ENCODE measurements at places on chromosomes 5 and 9. TPM values are rescaled to one million over a fixed set of nuclear protein-coding genes. Genes with fewer than 3 reads are reported as not detected.

GRCh38 chr5:68683632-68684036, 410.2 kb upstream of the SLC30A5 start:
- H3K4me1 ChIP-seq: no peaks in the 10 kb centered on the region
- H3K27ac ChIP-seq: no peak overlapping the region
- H3K36me3 ChIP-seq: no peaks in the 10 kb centered on the region
- DNase-seq: no peak
- no peak overlapping the region for H3K4me3 ChIP-seq

GRCh38 chr5:6644794-6645241, 11.6 kb downstream of the SRD5A1 start:
- no peak overlapping the region for H3K27ac ChIP-seq
- H3K36me3 ChIP-seq: no peaks in the 10 kb centered on the region
- no peaks in the 10 kb centered on the region for H3K4me1 ChIP-seq

GRCh38 chr5:156366521-156366920, 39.6 kb downstream of the SGCD start:
- no peaks in the 10 kb centered on the region for H3K4me1 ChIP-seq
- DNase-seq: no peak
- no peaks in the 10 kb centered on the region for H3K36me3 ChIP-seq
- H3K27ac ChIP-seq: no peak overlapping the region
- H3K4me3 ChIP-seq: no peak overlapping the region
- H3K27me3 ChIP-seq: no peaks in the 10 kb centered on the region

DNA sequence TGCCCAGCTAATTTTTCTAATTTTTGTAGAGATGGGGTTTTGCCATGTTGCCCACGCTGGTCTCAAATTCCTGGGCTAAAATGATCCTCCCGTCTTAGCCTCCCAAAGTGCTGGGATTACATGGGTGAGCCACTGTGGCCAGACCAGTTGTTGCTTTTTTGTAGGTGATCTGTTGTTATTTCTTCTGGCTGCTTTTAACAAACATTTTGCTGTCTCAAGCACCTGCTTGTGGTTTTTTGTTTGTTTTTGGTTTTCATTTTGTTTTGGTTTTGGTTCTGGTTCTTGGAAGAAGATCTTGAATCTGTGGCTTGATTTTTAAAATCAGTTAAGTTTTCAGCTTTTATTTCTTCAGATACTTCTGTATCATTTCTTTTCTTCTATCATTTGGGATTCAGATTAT, 21.1 kb downstream of the ERCC6L2 start:
- no peak for DNase-seq
- no peaks in the 10 kb centered on the region for H3K27me3 ChIP-seq
- H3K4me1 ChIP-seq: no peaks in the 10 kb centered on the region
- H3K36me3 ChIP-seq: no peaks in the 10 kb centered on the region
- no peak overlapping the region for H3K4me3 ChIP-seq

GRCh38 chr5:151227918-151228447, 4.1 kb upstream of the CCDC69 start:
- peaks cover 4% of the 10 kb centered on the region for H3K4me1 ChIP-seq
- H3K27ac ChIP-seq: no peak overlapping the region
- H3K4me3 ChIP-seq: no peak overlapping the region
- no peaks in the 10 kb centered on the region for H3K36me3 ChIP-seq

- no peak for DNase-seq
- H3K4me3 ChIP-seq: no peak overlapping the region
- no peaks in the 10 kb centered on the region for H3K4me1 ChIP-seq
- no peak overlapping the region for H3K27ac ChIP-seq
- no peaks in the 10 kb centered on the region for H3K36me3 ChIP-seq
- no peaks in the 10 kb centered on the region for H3K27me3 ChIP-seq
These were observed 6.9 kb upstream of the KIF2A start for GRCh38 chr5:62299101-62299500.

DNA sequence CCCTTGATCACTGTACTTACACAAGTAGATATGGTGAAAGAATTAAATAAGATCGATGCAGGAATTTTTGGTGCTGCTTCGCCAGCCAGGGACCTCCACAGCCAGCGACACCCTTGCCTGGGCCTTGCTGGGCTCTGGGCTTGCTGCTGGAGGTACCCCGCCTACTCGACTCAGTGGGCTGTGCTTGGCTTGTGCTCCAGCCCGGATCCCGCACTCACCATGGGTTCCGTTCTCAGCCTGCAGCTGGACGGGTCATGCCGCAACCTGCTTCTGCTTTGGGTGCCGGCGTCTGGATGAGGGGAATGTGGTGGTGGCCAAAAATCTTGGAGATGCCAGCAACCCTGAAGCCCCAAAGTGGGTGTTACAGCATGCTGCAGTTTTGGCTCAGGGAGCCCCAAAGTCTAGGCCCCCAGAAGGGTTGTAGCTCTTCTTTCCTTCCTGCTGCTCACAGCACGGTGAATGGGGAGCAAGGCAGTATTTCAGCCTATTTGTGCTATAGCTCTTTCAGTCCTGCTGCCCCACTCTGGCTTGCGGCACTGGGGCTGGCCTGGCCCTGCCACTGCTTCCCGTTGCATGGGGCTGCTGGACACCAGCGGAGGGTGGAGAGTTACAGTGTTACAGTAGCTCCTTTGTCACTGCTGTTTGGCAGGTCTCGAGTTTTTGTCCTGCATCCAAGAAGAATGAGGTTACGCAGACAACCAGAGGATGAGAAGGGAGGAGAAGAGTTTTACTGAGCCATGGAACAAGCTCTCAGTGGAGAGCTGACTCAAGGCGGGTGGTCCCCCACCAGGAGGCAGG, 48.0 kb downstream of the TARS1 start:
- H3K4me1 ChIP-seq: peaks cover 17% of the 10 kb centered on the region
- H3K27me3 ChIP-seq: no peaks in the 10 kb centered on the region
- no peaks in the 10 kb centered on the region for H3K36me3 ChIP-seq

DNA sequence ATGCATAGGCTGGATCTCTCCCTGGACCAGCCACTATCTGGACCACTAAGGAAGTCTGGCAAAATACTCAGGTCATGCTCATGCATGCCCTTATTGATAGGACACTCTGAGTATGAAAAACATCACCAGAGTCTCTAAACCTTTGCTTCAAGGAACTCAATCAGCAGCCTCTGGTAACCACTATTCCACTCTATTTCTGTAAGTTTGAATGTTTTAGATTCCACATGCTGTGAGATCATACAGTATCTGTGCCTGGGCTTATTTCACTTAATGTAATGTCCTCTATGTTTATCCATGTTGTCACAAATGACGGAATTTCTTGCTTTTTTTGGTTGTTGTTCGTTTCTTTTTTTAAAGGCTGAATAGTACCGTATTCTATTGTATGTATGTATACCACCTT, 68.3 kb downstream of the TARS1 start:
- no peaks in the 10 kb centered on the region for H3K27me3 ChIP-seq
- no peaks in the 10 kb centered on the region for H3K36me3 ChIP-seq
- H3K4me3 ChIP-seq: no peak overlapping the region
- no peaks in the 10 kb centered on the region for H3K4me1 ChIP-seq
- no peak for DNase-seq

GRCh38 chr9:70477146-70477745, 62.8 kb upstream of the KLF9 start:
- no peak overlapping the region for H3K4me3 ChIP-seq
- no peak for DNase-seq
- no peaks in the 10 kb centered on the region for H3K36me3 ChIP-seq
- H3K4me1 ChIP-seq: no peaks in the 10 kb centered on the region
- H3K27ac ChIP-seq: no peak overlapping the region

- H3K36me3 ChIP-seq: no peaks in the 10 kb centered on the region
- DNase-seq: no peak
- H3K27me3 ChIP-seq: no peaks in the 10 kb centered on the region
- no peak overlapping the region for H3K27ac ChIP-seq
These were observed 7.2 kb downstream of the ANKHD1 start for GRCh38 chr5:140408750-140409241.

DNA sequence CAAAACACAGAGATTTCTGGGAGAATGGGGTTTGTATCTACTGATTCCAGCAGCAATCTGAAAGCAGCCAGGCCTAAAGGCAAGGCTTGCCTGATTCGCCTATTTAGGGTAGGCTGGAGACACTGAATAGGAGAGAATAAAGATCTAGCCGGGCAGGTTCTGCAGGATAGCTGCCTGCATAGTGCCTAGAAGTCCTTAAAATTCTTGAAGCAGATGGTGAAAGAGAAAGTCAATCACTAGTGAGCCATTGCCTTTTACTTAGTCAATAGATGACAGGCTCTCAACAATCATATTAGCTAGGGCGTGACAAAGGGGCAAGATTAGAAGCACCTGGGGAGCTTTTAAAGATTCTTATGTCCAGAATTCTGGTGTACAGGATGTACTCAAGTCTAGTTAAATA, 522.7 kb downstream of the HTR1A start:
- DNase-seq: no peak
- no peak overlapping the region for H3K27ac ChIP-seq
- H3K4me3 ChIP-seq: no peak overlapping the region
- no peaks in the 10 kb centered on the region for H3K27me3 ChIP-seq

GRCh38 chr5:107322936-107323335, 347.8 kb downstream of the EFNA5 start:
- no peak overlapping the region for H3K27ac ChIP-seq
- DNase-seq: no peak
- H3K27me3 ChIP-seq: no peaks in the 10 kb centered on the region
- H3K4me3 ChIP-seq: no peak overlapping the region

- no peaks in the 10 kb centered on the region for H3K4me1 ChIP-seq
- no peak overlapping the region for H3K27ac ChIP-seq
- no peaks in the 10 kb centered on the region for H3K27me3 ChIP-seq
These were observed 15.9 kb downstream of the PCDHAC2 start for GRCh38 chr5:140982083-140982716.

GRCh38 chr5:142748568-142749249, 21.5 kb upstream of the ARHGAP26 start:
- no peaks in the 10 kb centered on the region for H3K4me1 ChIP-seq
- H3K27me3 ChIP-seq: no peaks in the 10 kb centered on the region
- H3K4me3 ChIP-seq: no peak overlapping the region
- DNase-seq: peak; percentile 73
- H3K27ac ChIP-seq: no peak overlapping the region

- H3K36me3 ChIP-seq: no peaks in the 10 kb centered on the region
- DNase-seq: no peak
- H3K27ac ChIP-seq: no peak overlapping the region
- peaks cover 34% of the 10 kb centered on the region for H3K4me1 ChIP-seq
These were observed 31.0 kb downstream of the PSMB7 start for GRCh38 chr9:124384210-124384609.

- 0 out of 2 replicates have a peak, but pooled peaks cover 1% of the 10 kb centered on the region for H3K27me3 ChIP-seq
- peaks cover 14% of the 10 kb centered on the region for H3K4me1 ChIP-seq
- peak; percentile 20 for DNase-seq
- H3K4me3 ChIP-seq: peak overlapping the region; percentile 55
- no peaks in the 10 kb centered on the region for H3K36me3 ChIP-seq
- H3K27ac ChIP-seq: no peak overlapping the region
These were observed 724 bp downstream of the NR2F1-AS1 start for GRCh38 chr5:93580063-93580926.

DNA sequence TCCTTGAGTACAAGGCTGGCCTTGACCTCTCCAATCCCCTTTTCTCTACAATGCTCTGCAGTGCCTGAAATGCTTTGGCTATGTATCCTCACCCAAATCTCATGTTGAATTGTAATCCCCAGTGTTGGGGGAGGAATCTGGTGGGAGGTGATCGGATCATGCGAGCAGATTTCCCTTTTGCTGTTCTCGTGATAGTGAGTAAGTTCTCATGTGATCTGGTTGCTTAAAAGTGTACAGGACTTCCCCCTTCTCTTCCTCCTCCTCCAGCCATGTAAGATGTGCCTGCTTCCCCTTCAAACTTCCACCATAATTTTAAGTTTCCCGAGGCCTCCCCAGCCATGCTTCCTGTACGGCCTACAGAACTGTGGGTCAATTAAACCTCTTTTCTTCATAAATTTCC, 28.5 kb upstream of the AKNA start:
- no peak overlapping the region for H3K4me3 ChIP-seq
- DNase-seq: no peak
- H3K36me3 ChIP-seq: no peaks in the 10 kb centered on the region
- no peaks in the 10 kb centered on the region for H3K27me3 ChIP-seq
- no peak overlapping the region for H3K27ac ChIP-seq
- H3K4me1 ChIP-seq: no peaks in the 10 kb centered on the region

GRCh38 chr5:73625944-73626811, at the start of gene ARHGEF28:
Gene ARHGEF28, plus strand, starts transcription at chr5:73626196. Its CDS starts 58,656 bp downstream, at chr5:73684852.
- no peaks in the 10 kb centered on the region for H3K36me3 ChIP-seq
- H3K27me3 ChIP-seq: peaks cover 2% of the 10 kb centered on the region
- peak; percentile 43 for DNase-seq
- peak within 1 kb of the TSS; percentile 54 for H3K4me3 ChIP-seq

DNA sequence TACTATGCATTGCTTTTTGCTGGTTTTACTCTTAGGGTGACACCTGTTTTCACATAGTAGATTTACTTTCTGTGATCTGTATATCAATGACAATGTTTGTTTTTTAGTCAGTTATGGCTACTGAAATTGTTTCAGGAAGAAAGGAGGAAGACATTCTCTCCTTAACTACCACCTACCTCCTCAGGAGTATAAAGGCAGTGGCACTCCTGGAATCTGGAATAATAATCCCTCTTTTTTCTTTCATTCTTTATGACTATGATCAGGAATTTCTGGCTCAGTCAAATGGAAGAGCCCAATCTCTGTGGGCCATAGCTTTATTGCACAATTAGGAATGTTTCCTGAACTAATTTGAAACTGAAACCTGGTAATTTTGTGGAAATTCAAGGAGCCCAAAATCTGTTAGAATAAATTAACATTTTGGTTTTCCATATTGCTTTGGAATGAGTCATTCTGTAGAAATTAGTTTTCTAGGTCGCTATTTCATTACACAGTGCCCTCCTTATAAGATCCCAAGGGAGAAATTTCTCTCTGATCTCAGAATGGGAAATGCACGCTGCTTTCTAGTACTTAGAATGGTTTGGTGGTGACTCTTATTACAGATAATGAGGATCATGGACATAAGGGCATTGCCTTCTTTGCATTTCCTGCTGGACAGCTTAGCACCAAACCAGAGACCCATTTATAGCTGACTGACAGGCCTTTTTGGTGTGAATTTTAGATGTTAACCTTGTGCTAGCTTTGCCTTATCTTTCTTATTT, 95.3 kb upstream of the VLDLR start:
- H3K4me1 ChIP-seq: no peaks in the 10 kb centered on the region
- H3K27ac ChIP-seq: no peak overlapping the region
- H3K4me3 ChIP-seq: no peak overlapping the region
- no peaks in the 10 kb centered on the region for H3K27me3 ChIP-seq
- DNase-seq: no peak

GRCh38 chr5:172793577-172794488, 22.8 kb upstream of the DUSP1 start:
- H3K27ac ChIP-seq: no peak overlapping the region
- no peak overlapping the region for H3K4me3 ChIP-seq
- H3K36me3 ChIP-seq: no peaks in the 10 kb centered on the region
- peaks cover 23% of the 10 kb centered on the region for H3K4me1 ChIP-seq
- no peak for DNase-seq

Gene SV2C
- total RNA-seq: not detected

Gene NMUR2
- 0.57 TPM for total RNA-seq

Gene FBN2
- total RNA-seq: 0.56 TPM

Gene SPOCK1
- total RNA-seq: not detected

Gene PHF24
- 0.12 TPM for total RNA-seq

Gene PCDHAC1
- total RNA-seq: not detected

Gene PHYHD1
- total RNA-seq: 0.59 TPM

Gene FOXD1
- 3.1 TPM for total RNA-seq

Gene LCN1
- total RNA-seq: not detected

Gene PCDHGB6
- total RNA-seq: 2.5 TPM

Gene POC5
- total RNA-seq: 12.7 TPM
